Tibial nerve (tissue), 4 donors: ENCODE measurements at places on chromosomes 12 and 14. TPM values are rescaled to one million over a fixed set of nuclear protein-coding genes. Genes with fewer than 3 reads are reported as not detected.
A peak's percentile ranks its signal among the peaks of the same experiment; 100 is the strongest.

DNA sequence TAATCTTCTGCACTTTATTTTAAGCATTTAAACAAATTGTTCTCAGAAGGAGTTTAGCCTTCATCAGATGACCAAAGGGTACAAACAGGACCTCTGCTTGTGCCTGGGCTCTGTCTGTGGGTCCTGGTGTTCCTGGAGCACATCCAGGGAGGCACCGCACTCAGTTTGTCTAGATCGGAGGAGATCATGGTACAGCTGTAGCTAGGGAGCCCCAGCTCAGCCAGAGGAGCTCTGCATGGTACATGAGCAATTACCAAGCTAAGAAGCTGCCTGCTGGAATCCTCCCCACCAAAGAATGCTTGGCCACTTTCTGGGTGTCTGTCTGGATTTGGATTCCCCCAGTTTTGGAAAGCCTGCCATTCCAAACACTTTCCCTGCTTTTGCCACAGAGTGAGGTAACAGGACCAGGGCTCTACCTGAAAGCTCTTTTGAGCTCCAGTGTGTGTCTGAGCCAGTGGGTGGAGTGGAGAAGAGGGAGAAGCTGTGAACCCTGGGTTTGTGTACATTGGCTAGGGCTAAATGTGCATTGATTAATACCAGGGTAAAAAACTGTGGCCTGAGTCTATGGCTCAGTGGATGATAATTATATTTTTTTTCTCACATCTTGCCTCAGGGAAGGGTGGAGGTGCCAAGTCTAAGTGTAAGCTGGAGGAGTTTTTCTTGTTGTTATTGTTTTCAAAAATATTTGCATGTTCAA, 163.7 kb upstream of the IGF1 start:
- no peak overlapping the region for H3K27ac ChIP-seq
- no peaks in the 10 kb centered on the region for H3K4me1 ChIP-seq
- no peak for DNase-seq

GRCh38 chr14:96139879-96140278, 64.8 kb upstream of the BDKRB2 start:
- H3K36me3 ChIP-seq, result no peaks in the 10 kb centered on the region
- no peaks in the 10 kb centered on the region for H3K27me3 ChIP-seq
- H3K27ac ChIP-seq, result no peak overlapping the region
- H3K4me3 ChIP-seq, result no peak overlapping the region

DNA sequence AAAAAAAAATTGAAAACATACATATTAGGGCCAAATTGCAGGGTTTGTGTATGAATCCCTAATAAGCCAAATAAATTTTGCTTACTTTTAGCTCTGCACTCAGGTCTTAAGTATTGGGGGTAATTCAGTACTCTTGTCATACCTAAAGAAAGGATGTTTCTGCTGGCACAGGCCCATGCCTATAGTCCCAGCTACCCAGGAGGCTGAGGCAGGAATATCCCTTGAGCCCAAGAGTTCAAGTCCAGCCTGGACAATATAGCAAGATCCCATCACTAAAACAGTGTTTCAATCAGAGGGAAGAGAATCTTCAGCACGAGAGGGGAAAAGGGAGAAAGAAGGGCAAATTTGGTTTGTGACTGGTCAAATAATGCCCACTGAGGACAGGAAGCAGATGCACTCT, 3.4 kb upstream of the GPR19 start:
- no peaks in the 10 kb centered on the region for H3K36me3 ChIP-seq
- DNase-seq, result no peak
- no peak overlapping the region for H3K27ac ChIP-seq
- peaks cover 22% of the 10 kb centered on the region for H3K4me1 ChIP-seq

CDKN3 gene
- total RNA-seq, result not detected

IRAK3 gene
- total RNA-seq, result 31.8 TPM

DNA sequence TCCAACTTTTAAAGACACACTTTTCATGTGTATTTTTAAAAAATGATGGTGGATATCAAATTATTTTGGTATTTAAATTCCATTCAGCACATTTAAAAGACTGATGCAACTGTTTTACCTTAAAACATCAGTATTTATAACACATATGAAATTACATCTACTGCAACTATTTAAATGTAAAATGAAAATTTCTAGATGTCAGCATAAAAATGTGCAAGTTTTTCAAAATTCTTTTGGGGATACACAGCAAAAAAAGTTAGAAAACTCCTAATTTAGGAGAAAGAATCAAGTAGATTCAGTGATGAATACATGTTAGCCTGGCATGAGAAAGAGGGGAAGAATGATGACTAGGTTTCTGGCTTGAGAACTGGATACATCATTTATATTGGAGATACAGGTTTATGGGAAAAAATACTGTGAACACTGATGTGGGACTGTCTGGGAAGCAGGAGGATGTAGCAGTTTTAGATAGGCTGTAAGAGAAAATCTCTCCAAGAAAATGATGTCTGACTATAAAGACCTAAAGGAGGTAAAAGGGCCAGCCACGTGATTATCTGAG, 9.2 kb downstream of the SOS2 start:
- H3K27ac ChIP-seq, result no peak overlapping the region
- DNase-seq, result no peak
- peaks cover 74% of the 10 kb centered on the region for H3K4me1 ChIP-seq
- no peaks in the 10 kb centered on the region for H3K36me3 ChIP-seq
- no peak overlapping the region for H3K4me3 ChIP-seq
- H3K27me3 ChIP-seq, result no peaks in the 10 kb centered on the region

DNA sequence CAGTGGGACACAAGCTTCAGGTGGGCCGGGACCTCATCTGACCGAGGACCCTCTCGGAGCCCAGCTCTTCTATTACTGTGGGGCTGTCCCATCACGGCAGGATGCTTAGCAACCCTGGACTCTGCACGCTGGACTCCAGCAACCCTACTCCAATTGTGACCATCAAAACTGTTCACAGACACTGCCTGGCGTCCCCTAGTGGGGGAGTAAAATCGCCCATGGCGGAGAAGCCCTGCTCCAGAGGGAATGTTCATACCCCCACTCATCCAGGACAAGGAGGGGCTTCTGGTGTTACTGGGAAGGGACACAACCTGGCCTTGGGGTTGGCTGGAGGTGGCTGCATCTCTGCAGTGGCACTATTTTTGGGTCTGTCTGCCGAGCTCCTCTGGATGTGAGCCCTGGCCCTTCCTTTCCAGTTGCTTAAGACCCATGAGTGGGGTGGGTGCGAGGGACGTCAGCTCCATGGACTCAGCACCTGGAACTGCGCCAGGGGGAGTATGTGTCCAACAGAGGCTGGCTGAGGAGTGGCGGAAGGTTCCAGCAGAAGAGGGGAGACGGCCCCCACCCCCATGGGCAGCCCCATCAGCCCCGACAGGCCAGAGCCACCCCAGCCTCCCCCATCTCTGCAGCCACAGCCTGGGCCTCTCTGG, 103.8 kb downstream of the RFLNA start:
- DNase-seq, result peak; percentile 72
- H3K36me3 ChIP-seq, result peaks cover 56% of the 10 kb centered on the region
- H3K27me3 ChIP-seq, result no peaks in the 10 kb centered on the region
- H3K4me1 ChIP-seq, result peaks cover 73% of the 10 kb centered on the region
- H3K27ac ChIP-seq, result peak overlapping the region; percentile 81

DNA sequence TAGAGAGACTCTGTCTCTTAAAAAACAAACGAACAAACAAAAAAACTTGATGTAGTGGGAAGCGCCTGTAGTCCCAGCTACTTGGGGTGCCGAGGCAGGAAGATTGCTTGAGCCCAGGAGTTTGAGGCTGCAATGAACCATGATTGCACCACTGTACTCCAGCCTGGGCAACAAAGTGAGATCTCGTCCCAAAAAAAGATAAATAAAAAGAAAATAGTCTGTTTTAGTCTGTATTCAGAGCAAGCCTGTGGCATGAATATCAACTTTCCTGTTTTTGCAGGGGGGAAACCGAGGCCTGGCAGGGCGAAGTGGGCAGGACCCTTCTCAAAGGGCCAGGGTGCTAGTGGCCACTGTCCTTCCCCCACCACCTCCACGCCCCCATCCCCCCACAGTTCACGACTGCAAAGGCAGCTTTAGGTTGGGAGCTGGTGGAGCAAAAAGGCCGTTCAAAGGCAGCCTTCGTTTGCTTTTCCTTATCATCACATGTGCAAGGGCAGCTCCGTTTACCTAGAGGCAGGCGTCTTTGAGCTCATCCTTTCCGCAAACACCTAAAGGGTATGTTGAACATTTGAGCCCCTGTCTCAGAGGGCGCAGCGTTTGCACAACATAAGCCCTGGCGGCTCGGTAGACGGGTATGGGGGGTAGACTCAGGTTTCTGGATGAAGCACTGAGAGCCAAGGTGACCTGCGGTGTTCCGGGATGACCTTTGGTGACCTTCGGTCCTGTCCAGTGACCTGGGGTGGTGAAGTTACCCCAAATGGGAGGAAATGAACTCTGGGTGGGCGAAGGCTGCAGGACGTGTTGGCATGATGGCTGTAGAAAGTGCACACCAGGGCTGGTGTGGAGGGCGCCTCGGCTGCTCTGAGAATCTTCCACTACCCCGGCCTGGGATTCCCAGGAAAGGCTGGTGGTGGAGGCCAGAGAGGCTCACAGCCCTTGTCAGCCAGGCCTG, 8.7 kb upstream of the MEG3 start:
- no peak overlapping the region for H3K27ac ChIP-seq
- H3K36me3 ChIP-seq, result no peaks in the 10 kb centered on the region
- no peak for DNase-seq
- H3K4me1 ChIP-seq, result no peaks in the 10 kb centered on the region

GRCh38 chr14:52043690-52044089, 25.2 kb downstream of the NID2 start:
- no peak overlapping the region for H3K27ac ChIP-seq
- H3K27me3 ChIP-seq, result no peaks in the 10 kb centered on the region
- H3K36me3 ChIP-seq, result no peaks in the 10 kb centered on the region
- H3K4me1 ChIP-seq, result peaks cover 27% of the 10 kb centered on the region
- no peak for DNase-seq
- no peak overlapping the region for H3K4me3 ChIP-seq

DNA sequence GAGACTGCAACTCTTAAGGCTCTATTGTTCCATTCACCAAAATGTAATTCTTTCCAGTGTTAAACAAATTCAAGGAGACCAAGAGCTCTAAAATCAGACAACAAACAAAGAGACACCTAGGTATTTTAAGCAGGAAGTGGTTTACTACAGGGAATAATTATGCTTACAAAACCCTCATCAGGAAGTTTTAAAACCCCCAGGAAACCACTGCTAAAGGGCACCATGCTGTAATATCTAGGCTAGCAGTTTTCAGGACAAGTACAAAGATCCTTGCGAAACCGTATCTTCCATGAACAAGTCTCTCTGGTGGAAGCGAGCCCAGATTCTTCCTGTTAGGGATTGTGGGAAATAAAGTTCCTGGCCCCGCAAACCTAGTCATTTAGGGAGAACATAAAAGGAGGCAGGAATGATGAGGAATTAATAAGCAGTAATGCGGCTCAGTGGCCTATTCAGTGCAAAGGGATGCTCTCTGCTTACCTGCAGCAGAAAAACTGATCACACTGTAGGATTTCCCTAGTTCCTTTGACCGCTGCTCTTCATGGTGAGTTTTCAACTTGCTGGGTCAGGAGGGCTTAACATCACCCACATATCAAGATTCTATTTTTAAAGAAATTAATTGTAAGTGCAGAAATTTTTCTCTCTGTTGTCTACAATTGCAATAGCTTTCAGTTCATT, 42.8 kb downstream of the ACSM4 start:
- no peak overlapping the region for H3K27ac ChIP-seq
- H3K27me3 ChIP-seq, result no peaks in the 10 kb centered on the region
- no peaks in the 10 kb centered on the region for H3K36me3 ChIP-seq

- no peaks in the 10 kb centered on the region for H3K4me1 ChIP-seq
- no peak overlapping the region for H3K4me3 ChIP-seq
- H3K27me3 ChIP-seq, result no peaks in the 10 kb centered on the region
- no peak for DNase-seq
These were observed 145.4 kb downstream of the RPAP3 start for GRCh38 chr12:47560415-47560814.

GLIPR1L2 gene
- 0.20 TPM for total RNA-seq

DNA sequence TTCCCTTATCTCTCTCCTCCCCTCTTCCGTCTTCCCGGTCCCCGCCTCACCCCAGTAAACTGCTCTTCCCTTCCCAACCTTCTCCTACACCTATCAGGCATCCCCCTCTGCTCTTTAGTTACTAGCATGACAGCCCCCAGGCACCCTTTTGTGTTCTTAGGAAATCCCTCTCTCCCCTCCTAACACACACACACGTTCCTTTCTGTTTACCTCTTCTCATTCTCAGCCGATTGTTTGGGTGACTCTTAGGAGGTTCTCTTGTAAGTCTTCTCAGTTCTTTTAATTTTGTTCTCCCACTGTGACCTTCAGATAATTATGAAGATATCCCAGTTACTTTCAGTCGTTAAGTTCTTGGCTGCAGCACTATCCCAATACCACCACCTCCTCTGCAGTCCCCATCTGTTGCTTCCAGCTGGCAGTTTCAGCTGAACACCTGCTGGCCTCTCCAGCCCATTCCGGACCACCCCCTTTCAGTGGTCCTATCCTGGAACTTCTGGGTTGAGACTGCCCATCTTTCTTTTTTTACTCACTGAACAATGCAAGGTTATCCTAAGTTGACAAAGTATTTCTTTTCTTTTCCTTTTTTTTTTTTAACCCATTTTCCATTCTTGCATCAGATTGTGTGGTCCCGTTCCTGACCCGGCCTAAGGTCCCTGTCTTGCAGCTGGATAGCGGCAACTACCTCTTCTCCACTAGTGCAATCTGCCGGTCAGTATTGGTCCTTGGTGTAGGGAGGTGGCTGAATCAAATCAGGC, 711 bp downstream of the MARS1 start:
- DNase-seq, result no peak
- H3K36me3 ChIP-seq, result peaks cover 34% of the 10 kb centered on the region
- H3K4me1 ChIP-seq, result peaks cover 17% of the 10 kb centered on the region
- peak overlapping the region; percentile 48 for H3K27ac ChIP-seq
- peak overlapping the region; percentile 90 for H3K4me3 ChIP-seq

SLC7A8 gene
- total RNA-seq, result 36.9 TPM

- no peak overlapping the region for H3K27ac ChIP-seq
- no peaks in the 10 kb centered on the region for H3K27me3 ChIP-seq
- H3K4me3 ChIP-seq, result no peak overlapping the region
- no peak for DNase-seq
- H3K36me3 ChIP-seq, result no peaks in the 10 kb centered on the region
These were observed 97.3 kb downstream of the EXOC5 start for GRCh38 chr14:57171363-57171762.

- no peak overlapping the region for H3K4me3 ChIP-seq
- no peak overlapping the region for H3K27ac ChIP-seq
These were observed 67.1 kb downstream of the SERPINA3 start for GRCh38 chr14:94679106-94679810.

ZC2HC1C gene
- total RNA-seq, result 1.2 TPM

DNA sequence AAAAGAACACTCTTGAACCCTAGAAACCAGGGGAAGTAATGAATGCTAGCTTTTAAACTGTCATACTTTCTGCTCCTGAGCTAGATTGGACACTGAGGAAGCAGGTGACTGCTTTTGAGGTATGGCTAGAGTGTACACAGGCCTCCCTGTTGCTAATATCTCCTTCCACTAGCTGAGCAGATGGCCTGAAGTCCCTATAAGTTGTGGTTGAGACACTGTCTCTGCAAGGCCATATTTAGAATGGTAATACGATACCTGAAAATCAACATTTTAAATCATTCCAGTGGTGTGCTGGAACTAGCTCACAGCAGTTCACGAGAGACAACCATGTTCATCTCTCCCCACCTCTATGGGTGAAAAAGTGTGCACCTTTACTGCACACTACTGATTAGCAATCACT, 46.4 kb upstream of the BMP4 start:
- H3K4me3 ChIP-seq, result no peak overlapping the region
- H3K4me1 ChIP-seq, result no peaks in the 10 kb centered on the region
- no peaks in the 10 kb centered on the region for H3K27me3 ChIP-seq
- no peaks in the 10 kb centered on the region for H3K36me3 ChIP-seq

MSI1 gene
- 0.59 TPM for total RNA-seq

LRP1-AS gene
- not detected for total RNA-seq

- DNase-seq, result no peak
- peaks cover 11% of the 10 kb centered on the region for H3K4me1 ChIP-seq
- no peaks in the 10 kb centered on the region for H3K36me3 ChIP-seq
- H3K27me3 ChIP-seq, result no peaks in the 10 kb centered on the region
- no peak overlapping the region for H3K4me3 ChIP-seq
These were observed 21.8 kb downstream of the CHST11 start for GRCh38 chr12:104478396-104479122.
